ENCODE measurements at places on chromosomes 1 and 21.

- peak; percentile 65 for DNase-seq
These were observed 3.3 kb downstream of the B3GALT2 start for GRCh38 chr1:193183019-193183627.

DNA sequence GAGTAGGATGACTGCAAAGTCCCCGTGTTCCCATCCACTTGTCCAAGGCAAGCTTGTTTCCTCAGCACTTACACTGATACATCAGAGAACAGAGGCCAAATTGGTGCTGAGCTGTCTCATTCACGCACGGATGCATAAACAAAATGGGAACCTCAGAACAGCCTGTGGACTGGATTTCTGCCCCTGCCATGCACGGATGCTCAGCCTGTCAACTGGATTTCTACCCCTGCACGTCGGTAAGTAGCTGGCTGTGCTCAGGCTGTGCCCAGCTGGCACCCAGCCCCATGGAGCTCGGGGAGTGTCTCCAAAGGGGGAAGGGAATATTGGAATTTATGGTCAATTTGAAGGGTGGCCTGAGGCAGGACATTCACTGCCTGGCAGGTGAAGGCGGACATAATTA lies 40.8 kb upstream of the TMPRSS2 start:
- DNase-seq, result no peak

GRCh38 chr1:180933141-180933540 lies 20.4 kb downstream of the KIAA1614 start:
- no peak for DNase-seq

DNA sequence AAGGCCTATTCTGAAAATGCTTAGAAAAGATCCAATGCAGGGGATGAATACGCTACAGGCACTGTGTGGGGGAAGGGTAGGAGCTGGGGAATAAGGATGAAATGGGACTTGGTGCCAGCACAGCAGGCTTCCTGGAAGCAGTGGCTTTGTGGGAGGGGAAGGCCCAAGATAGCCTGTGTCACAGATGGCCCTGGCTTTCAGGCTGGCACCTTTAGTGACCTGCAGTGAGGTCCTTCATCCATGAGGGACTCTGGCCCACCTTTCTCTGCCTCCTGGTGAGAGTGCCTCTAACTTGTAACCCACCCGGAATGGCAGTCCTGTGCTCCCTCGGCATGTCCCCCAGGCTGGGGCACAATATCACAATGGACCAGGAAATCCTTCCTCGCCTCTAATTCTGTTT lies 919 bp downstream of the CHI3L1 start:
- DNase-seq, result no peak

DNA sequence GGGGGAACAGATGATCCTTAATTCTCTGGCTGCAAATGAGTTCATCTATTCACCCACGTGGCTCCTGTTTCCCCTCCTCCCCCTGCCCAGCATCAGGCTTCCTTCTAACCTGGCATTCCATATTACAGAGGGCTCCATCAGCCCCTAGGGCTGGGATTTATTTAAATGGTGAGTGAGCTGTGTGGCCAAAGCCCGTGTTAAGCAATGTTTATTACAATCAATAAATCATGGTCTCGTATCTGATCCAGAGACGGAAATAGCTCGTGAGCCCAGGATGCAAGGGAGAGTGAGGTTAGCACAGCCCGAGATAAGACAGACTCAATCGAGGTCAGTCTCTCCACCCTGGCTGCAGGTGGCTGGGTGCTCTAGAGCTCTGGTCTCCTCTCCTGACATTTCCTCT lies 43.1 kb upstream of the IGSF21 start:
- no peak for DNase-seq

DNA sequence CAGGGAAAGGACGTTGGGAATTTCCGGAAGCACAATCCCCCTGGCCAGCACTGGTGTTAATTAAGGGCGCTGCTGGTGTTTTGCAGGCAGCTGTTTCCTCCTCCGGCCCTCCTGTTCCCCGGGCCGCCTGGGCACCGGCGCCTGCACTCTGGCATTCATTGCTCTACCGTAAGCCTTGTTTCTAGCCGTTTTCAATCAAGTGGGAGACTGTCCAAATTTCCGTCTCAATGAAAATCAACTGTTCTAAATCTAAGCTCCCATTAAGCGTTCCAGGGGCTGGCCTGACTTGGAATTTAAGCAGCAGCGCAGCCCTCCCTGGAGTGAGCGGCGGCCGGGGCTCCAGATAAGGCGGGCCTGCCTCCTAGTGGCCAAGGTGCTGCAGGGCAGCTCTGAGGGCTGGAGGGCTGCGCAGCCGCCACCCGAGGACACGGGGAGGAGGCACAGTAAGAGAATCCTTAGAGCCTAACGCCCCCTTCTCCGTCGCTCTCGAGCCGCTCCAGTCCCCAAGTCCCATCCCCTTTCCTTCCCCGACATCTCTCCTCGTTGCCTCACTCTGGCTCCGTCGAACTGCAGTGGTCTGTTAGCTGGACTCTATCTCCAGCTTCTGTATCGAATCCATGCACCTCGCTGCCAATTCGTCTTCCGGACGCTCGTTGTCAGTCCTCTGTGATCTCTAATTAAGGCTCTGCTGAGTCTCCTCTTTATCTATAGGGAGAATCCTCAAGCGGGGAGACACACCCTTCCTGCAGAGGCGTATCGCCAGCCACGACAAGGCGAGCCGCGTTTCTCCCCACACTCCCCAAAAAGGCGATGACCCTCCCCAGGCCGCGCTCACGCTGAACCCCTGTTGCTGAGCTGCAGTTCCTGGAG lies 57.8 kb upstream of the LRRC8D start:
- DNase-seq, result peak; percentile 80

GRCh38 chr1:147142886-147143285 lies 29.4 kb downstream of the PRKAB2 start:
- no peak for DNase-seq

DNA sequence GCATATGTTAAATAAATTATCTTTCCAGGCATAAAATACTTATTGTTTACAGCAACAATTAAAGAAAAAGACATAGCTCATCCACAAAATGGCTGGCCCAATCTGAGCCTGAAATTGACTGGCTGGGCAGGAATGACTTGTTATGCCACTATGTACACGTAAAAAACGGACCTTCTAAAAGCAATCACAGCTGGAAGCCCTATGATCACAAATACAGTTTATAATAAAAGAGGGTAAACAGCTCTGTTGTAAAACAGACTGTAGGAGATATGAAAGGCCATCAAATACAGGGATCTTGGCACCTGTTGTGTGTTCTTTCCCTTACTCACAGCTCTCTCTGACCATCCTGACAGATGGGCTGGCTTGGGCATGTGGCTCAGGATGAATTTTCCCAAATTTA lies 70.5 kb upstream of the DMRTA2 start:
- DNase-seq, result no peak

- no peak for DNase-seq
These were observed 715.3 kb upstream of the CXADR start for GRCh38 chr21:16797540-16797939.

DNA sequence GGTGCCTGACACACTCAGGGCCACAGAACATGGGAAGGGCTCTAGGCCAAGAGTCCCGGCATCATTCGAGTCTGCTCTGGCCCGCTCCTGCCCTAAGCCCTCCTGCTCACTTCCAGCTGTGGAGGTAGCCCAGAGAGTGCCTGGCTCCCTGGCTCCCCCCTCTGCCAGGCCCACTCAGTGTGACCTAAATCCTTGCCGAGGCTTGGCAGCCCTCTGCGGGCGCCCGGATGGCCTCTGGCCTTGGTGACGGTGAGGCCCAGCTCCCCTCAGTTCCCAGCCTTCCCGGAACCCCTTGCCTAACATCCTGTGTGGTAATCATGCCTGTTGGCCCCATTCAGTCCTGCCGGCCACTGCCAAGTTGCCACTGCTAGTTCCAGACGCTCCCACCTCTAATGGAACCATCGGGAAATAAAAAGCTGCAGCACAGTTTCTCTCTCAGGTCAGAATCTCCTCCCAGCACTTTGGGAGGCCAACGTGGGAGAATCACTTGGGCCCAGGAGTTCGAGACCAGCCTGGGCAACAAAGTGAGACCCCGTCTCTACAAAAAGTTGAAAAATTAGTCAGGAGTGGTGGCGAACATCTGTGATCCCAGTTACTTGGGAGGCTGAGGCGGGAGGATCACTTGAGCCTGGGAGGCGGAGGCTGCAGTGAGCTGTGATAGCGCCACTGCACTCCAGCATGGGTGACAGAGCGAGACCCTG lies 1.2 kb upstream of the H6PD start:
- peak; percentile 88 for DNase-seq

Data from mesenchymal stem cell (in vitro differentiated cells and primary cell).